ENCODE measurements at places on chromosomes 5 and 9.

DNA sequence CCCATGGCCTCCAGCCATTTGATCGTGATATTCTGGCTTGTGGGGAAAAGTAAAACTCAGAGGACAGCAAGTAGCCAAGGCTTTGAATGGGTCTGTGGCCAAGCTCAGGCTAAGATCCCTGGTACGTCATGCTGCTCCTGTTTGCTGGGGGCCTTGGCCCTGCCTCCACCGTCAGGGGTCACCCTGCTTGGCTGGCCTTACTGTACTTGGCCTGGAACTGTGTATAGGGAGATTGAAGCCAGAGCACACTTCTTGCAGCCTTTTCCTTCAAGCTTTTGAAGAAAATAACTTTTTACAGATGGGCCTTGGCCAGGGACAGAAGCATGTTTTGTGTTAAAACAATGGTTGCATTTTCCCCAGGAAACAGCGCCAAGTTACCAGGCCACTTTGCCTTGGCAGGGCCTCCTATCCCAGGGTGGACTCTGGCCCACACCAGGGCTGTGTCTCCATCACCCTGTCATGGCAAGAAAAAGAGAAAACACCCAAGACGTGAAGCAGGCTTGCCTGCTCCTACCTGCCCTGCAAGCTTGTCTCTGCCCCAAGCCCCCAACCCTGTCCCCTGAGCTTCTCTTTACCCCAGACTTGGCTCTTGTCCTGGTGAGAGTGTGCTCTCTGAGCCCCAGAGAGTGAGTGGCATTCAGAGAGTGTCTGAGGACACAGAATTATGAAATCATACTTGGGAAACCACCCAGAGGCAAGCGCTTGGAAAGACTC, 286.9 kb downstream of the GADD45G start:
- DNase-seq, result no peak

DNA sequence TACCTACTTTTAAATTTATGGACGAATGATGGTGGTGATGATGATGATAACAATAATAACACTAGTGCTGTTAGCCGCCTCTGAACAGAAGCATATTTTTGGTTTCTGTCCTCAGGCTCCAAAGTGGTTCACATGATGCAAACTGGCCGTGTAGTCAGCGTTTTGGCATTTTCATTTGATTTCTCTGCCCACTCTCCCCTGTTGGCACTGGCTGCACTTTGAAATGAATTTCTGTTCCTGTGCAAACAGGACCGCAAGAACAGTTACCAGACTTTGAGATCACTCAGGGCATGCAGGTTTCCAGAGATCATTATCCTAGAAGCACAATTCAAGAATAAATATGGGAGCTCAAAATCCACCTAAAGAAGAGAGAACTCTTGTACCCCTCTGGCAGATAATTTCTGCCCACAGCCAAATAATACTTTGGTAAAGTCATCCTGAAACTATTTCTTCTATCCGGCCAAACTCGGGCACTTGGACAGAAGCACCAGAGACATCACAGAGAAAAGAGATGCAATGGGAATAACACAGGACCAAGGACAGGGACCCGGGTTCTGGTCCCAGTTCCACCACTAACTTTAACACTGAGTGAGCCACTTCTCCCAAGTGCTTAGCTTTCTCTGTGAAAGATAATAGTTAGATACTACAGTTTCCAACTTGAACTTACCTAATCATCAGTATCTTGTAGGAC, 201.7 kb upstream of the PTGER4 start:
- no peak for DNase-seq

- no peak for DNase-seq
Measured at GRCh38 chr9:115240676-115241075, 122.7 kb upstream of the TNC start.

DNA sequence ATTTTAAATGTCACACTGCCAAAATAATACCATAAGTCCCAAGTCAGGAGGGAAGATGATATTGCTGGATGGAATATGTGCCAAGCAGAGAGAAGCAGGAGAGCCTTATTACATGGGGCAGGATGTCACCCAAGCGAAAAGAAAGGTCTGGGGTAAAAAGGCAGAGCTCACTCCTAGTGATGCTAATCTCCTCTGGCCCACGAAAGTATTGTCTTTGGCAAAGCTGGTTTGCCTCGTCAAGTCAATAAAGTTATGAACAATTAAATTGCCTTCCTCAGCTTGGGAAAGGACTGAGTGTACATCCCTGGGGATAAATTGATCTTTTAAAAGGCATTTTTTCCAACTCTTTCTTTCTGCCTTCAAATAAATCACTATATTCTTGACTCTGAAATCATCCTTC, 220.6 kb downstream of the DMAC1 start:
- DNase-seq, result no peak

DNA sequence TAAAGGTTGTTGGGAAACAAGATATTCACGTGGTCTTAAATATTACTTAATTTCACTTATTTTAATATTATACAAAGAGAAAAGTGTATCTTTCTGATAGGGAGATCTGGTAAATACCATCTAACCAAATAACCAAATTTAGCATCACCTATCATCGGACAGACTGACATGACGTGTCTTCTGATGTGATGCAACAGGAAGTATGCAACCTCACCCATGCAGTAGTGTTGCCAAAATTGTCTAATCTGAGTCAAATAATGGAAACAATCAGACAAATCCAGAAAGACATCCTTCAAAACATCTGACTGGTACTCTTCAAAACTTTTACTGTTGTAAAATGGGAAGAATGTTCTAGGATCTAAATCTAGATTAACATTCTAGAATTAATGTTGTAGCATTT, 148.0 kb downstream of the FGF1 start:
- DNase-seq, result no peak

- DNase-seq, result no peak
Measured at GRCh38 chr5:75405296-75405695, 68.3 kb downstream of the HMGCR start.

GRCh38 chr9:21974722-21975409, 19.3 kb downstream of the CDKN2A start:
- no peak for DNase-seq

GRCh38 chr9:126860757-126861466, 473 bp downstream of the ZBTB34 start:
- no peak for DNase-seq

DNA sequence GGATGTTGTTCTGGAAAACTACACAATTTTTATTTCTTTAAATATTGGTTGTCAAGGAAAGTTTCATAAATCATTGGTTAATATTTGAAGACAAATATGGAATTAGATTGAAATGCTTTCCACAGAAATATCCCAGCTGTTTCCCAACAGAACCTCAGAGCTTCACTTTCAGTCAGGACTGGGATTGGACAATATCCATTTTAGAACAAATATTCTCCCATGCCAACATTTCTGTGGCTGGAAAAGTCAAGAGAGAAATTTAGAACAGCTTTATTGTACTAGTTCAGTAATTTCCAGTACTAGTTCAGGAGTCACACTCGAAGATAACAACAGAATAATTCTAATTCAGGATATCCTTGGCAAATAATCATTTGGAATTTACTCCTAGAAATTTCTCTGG, 116.1 kb upstream of the TUT7 start:
- no peak for DNase-seq

DNA sequence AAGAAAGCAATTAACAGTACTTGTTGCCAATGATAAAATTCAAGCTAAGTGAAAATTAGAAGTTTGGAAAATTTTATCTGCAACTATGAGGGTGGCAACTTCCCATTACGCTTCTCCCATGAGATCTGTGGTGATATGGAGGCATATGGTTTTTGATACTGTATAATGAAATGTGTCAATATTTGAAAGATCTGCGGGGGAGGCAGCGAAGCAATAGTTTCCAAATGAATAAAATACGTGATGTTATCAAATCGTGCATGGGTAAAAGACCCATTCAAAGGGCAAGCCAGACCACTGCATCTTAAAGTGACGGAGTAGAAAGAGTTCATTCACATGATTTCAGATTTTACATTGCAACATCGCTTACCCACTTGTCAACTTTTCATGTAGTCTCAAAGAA, 20.9 kb upstream of the BOD1 start:
- DNase-seq, result no peak

DNA sequence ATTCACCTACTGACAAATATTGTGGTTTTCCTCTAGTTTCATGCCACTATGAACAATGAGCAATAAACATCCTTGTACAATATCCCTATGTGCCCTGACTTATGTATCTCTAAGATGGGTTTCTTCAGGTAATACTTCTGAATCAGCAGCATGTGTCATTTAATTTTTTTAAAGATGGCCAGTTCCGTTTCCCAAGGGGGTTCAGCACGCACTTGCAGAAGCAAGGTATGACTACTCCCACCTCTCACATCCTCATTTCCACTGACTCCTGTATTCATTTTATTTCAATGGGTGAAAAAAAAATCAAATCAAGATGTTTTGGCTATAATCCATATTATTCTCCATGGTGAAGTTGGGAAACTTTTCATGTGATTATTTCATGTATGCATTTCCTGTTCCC, 14.7 kb upstream of the ADAMTS19 start:
- no peak for DNase-seq

DNA sequence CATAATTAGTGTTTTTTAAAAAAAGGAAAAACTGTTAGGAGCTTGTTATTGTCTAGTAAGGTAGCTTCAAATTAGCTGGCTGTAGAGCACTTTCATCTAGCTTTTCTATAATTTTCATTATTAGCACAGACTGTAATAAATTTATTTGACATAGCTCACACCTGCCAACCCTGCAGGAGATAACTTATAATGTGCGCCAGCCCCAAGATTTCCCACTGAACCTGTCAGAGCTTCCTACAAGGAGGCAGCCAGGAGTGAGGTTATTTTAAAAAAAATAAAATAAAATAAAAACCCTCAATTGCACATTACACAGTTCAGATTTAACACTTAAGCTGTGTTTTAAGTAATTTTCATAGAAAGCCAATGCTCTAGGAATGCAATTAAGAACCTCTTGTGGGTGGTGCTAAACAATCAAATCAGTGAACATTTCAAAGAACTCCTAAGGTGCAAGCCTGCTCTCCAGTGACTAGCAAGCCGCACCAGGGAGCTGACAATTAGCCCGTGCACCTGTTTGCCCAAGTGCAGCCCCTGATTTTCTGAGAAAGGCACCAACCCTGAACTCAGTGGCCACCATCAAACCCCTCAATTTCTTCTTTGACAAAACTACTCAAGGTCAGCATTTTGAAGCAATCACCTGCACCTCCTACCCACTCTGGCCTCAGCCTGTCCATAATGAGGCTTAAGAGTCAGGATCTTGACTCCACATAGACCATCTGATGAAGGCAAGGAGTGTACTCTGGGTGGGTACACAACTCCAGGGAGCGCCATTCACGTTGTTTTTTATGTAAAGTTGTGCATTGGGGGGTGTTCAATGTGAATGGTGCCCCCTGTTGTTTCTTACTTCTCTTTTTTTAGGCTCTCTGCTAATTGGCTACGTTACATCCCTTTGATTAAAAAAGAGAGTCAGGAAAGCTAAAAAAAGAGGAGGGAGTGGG, 385.3 kb upstream of the WWC1 start:
- no peak for DNase-seq

GRCh38 chr5:80341016-80341775, 21.4 kb downstream of the SPZ1 start:
- no peak for DNase-seq

DNA sequence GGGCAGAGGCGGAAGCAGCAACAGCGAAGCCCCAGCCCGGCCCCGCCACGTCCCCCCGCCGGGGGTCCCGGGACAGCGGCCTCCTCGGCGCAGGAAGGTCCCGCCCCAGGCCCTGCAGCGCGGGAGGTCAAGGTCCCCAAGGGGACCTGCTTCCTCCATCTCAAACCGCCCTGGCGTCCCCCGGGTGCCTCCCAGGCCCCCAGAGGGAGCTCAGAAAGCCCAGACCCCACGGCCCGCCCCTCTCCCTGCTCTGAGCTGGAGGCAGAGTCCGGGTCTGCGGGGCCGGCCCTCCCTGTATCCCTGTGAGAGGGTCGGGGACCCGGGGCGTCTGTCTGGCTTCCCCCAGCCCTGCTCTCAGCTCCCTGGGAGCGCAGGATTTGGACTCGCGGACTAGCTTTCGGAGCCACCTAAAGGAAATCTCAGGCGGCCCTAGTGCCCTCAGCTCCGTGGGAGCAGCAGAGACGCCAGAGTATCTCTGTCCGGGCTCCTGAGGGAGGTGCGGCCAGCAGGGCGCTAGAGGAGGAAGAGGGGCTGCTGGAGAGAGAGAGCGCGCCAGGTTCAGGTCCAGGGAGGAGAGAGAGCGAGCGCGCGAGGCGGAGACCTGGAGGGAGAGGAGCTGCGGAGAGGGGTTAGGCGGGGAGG, 30.7 kb downstream of the EXOC3 start:
- DNase-seq, result peak; percentile 12

- DNase-seq, result no peak
Measured at GRCh38 chr9:116144555-116144954, 9.0 kb upstream of the PAPPA start.

DNA sequence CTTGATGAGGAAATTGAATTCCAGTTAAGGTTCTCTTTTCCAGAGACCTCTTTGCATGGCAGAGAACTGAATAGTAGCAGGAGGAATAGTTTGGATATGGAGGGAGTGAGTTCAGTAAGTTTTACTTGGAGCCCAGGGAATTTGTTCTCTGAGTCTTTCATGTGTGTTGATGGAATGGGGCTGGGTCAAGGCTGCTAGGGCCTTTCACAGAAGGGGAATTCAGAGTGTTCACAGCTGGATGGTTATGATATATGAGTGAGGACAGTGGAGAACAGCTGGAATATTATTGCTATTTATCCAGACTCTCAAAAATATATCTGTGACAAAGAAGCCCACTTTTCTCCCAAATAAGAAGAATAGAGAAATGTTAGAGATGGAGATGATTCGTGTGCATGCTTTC, 372.8 kb downstream of the PLK2 start:
- no peak for DNase-seq

DNA sequence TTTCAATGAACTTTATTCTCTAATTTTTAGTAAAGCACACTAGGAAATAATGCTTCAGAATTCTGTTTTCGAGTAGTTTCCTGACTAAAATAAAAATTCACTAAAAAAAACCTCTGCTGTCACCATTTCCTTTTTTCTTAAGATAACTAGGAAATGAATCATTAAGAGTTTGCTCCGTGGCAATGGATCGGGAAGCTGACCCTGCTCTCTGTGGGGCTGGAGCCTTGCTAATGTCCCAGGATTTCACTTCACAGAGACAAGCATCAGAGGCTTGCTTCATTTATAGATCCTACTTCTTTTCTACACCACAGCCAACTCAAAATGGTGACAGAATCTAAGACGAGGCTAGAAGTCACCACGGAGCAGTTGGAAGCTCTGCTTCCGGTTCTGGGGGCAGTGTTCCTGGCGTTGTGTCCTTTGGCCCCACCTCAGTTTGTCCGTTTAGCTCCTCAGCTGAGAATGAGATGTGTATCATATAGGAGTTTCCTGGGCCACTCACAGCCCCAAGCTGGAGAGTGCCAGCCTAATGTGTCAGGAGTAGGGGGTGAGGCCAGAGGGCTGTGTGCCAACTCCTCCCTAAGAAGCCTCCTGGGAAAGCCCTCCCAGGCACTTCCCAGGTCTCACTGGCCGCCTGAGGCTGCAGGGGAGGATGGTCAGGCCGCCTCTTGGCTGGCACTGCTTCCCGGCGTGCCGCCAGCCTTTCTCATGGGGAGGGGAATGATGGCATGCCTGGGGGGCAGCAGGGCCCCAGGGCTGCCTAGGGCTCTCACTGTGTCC, 19.6 kb downstream of the TENT4A start:
- peak; percentile 28 for DNase-seq

- DNase-seq, result no peak
Measured at GRCh38 chr9:15416880-15417279, 5.8 kb upstream of the SNAPC3 start.

- no peak for DNase-seq
Measured at GRCh38 chr9:14158136-14158813, 155.7 kb downstream of the NFIB start.

Data from Kasumi-1 (cell line).